Activated CD8-positive, alpha-beta memory T cell treated with anti-CD3 and anti-CD28 coated beads for 1 hour (primary cell): ENCODE measurements at places on chromosomes 5 and 9.

DNA sequence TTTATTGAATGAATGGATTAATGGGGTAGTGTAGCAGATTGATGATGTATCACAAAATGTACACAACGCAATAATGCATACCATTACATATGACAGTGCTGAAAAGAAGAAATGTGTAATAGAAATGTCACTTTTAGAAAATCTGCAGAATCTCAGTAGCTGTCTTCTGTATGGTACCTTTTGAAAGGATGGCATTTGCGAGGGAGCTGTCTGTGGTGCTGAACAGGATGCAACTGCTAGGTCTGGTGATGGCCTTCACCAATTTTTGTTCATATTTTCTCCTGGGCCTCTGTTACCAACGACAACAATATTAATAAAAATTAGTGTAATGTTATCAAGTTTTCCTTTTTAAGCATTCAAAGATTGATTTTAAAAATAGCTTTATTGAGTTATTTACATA is 36.2 kb upstream of the OTULIN start:
- DNase-seq: no peak

DNA sequence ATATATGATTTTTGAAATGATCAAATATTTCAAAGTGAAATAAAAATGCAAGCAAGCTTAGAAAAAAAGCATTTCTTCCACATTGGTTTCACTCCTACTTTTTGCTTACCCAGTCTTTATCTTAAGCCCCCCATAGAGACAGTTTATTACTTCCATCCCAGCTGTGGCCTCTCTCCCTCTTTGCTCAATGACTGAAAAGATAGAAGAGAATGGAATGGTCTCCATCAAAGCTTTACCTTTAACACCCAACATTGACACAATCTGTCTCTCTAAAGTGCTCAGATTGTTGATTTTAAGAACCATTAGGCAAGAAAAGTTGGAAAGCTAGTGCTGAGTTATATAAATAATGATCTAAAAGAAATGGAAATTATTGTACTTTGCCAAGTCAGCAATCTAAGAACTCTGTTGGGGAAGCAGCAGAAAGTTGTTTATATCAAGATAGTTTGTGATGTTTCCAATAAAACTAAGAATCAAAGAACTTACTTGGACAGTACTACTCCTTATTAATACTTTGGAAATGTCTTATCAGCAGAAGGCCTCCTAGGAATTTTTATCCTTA is 277.5 kb upstream of the NREP start:
- no peak for DNase-seq

DNA sequence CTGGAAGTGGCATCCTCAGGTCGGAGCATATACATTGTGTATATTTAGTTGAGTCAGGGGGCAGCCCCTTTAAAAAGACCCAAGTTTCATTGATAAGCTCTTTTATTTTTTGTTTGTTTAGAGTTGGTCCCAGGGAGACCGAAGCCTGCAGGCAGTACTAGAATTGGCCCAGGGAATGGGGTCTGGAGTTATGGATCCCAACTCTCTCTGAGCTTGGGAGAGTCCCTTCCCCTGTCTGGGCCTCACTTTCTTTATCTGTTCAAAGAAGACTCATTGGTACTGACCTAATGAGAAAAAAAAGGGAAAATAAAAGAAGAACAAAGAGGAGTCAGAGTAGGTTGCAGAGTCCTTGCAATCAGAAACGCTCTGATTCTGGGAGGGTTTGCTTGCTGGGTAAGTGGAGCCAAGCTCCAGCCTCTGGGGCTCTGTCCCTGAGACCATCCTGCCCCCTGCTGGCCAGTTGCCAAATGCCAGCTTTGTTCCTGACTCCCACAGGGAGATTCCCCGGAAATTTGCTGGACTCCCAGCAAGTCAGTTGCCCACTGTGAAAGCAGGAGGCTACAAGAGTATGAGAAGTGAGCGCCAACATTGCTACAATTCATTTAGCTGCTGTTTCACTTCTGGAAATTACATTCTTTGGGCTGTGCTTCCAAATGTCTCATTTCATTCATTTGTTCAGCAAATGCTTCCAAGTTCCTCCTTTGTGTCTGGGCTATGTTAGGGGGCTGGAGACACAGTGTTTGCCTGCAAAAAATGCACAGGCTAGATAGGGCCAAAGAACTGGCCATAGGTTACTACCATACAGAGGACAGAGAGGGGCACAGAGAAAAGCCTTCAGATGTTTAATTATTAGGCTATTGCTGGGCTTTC is 156.2 kb downstream of the MELK start:
- no peak for DNase-seq

GRCh38 chr9:109717342-109717741 is 62.7 kb upstream of the PALM2AKAP2 start:
- no peak for DNase-seq

- DNase-seq: no peak
Measured at GRCh38 chr9:89440951-89441654, 56.8 kb downstream of the SEMA4D start.
